ENCODE measurements at places on chromosomes 13 and 19.

GRCh38 chr13:53398051-53398450 is 369.4 kb downstream of the OLFM4 start:
- DNase-seq, result no peak

DNA sequence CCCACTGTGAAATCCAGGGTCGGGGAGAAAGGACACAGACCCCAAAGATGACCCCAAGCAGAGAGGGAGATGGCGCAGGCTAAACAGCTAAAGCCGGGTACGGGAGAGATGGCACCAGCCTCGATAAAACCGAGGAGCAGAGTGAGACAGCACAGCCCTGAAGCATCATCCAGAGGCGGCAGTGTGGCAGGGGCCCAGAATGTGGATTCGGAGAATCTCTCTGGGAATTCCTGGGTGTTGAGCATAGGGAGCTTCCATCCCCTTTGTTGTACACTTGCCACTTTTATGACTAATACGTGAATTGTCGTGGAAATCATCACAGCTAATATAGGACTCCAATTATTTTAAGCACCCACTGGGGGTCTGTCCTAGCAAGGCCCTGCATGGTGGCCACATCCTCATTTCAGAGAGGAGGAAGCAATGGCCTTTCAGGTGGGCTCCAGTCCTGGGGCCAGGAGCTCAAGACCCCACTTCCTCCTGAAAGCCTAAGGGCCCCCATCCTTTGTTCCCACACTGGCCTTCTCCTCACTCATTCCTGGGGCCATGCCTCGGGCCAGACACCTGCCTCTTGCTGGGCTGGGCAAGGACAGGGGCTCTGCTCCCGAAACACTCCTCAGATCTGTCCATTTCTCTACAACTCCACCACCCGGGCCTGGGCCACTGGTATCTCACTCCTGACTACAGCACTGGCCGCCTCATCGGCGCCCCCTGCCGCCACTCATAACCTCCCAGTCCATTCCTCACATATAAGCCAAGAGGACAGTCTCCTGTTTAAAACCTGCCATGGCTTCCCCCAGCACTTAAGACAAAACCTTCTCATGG is 29.3 kb upstream of the ATP1A3 start:
- no peak for DNase-seq

- no peak for DNase-seq
These were observed 758 bp upstream of the TECR start for GRCh38 chr19:14528419-14529253.

- peak; percentile 89 for DNase-seq
These were observed 16.9 kb upstream of the CYP2S1 start for GRCh38 chr19:41175801-41176777.

DNA sequence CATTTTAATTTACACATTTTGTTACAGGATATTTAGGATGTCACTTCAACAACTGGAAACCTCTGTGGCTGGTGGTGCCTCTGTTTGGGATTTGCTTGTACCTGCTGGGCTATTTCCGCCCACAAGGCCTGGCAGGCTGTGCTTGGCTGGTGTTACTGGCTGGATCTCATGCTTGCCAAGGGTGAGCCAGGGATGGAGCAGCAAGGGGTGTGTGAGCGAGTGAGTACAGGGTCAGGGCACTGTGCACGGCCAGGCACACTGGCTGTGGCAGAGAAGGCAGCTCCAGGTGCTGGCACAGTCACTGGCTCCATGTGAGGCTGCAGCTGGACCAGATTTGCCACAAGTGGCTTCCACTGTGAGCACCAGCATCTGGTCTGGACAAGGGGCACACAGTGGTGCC is 1254.8 kb downstream of the SLITRK5 start:
- no peak for DNase-seq
